Activated CD8-positive, alpha-beta T cell treated with anti-CD3 and anti-CD28 coated beads for 36 hours (primary cell): ENCODE measurements at places on chromosomes 13 and 19. TPM values are rescaled to one million over a fixed set of nuclear protein-coding genes. Genes with fewer than 3 reads are reported as not detected.

CCNE1 gene
- 24.5 TPM for total RNA-seq

LIN37 gene
- 7.8 TPM for total RNA-seq

PSG11 gene
- not detected for total RNA-seq

PTGIR gene
- total RNA-seq = 48.8 TPM

MYO1F gene
- total RNA-seq = 21.4 TPM

SPRY2 gene
- total RNA-seq = 0.90 TPM

NUP58 gene
- total RNA-seq = 171 TPM

ADAMTSL5 gene
- 1.3 TPM for total RNA-seq

FFAR3 gene
- 1.1 TPM for total RNA-seq

TNFAIP8L1 gene
- total RNA-seq = 13.7 TPM

RASAL3 gene
- total RNA-seq = 83.9 TPM

USHBP1 gene
- total RNA-seq = 0.29 TPM

OR4F17 gene
- total RNA-seq = not detected

DNA sequence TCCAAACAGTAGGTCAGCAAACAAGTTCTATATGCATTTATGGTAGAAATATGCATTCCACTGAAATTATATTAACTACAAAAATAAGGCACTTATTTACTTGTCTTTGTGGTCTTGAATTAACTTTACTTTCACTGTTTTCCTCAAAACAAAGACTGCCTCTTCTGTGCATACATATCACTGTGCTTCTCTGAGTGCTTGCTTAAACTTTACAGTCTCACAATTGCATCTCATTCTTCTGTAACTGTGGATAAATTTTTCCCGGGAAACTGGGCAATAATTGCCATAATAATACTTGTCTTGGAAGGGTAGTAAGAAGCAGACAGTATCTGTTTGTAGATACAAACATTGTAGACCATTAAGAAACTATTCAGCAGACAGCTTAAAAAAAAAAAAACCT lies 38.4 kb downstream of the EFNB2 start:
- H3K27me3 ChIP-seq = peaks cover 54% of the 10 kb centered on the region
- no peak for DNase-seq
- peaks cover 12% of the 10 kb centered on the region for H3K4me1 ChIP-seq
- H3K4me3 ChIP-seq = no peak overlapping the region
- no peaks in the 10 kb centered on the region for H3K36me3 ChIP-seq

DNA sequence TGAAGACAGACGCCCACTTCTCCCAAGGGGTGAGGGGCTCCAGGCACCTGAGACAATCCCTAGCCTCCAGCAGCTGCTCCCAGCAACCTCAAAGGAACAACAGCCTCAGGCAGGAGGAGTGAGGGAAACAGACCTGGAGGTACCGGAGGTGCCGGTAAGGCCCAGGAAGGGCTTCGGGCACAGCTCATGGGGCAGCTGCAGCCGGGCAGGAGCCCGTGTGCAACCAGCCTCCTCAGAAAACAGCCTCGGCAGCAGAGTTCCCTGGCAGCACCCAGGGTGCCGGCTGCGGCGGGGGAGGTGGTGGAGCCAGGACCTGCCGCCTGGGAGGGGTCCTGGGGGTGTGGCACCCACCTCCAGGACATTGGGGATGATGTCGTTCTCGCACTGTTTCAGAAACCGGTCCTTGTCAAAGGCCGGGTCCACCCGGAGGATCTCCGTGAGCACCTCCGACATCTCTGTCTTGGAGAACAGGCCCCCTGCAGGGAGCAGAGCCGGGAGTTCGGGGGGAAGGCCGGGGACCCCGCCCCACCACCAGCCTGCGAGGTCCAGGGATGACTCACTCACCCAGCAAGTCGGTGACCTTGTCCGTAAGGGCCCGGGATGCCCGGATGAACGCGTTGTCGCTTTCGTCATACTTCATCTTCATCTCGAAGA lies 6.5 kb upstream of the CTXN1 start:
- peaks cover 39% of the 10 kb centered on the region for H3K36me3 ChIP-seq
- no peak overlapping the region for H3K27ac ChIP-seq
- H3K4me3 ChIP-seq = no peak overlapping the region
- DNase-seq = no peak

GRCh38 chr13:110771194-110771593 lies 57.7 kb downstream of the ING1 start:
- H3K36me3 ChIP-seq = no peaks in the 10 kb centered on the region
- peaks cover 17% of the 10 kb centered on the region for H3K27me3 ChIP-seq
- no peak overlapping the region for H3K27ac ChIP-seq
- DNase-seq = peak; percentile 26

GRCh38 chr19:1492474-1493006 lies 1.6 kb downstream of the REEP6 start:
- H3K4me1 ChIP-seq = peaks cover 9% of the 10 kb centered on the region
- peaks cover 5% of the 10 kb centered on the region for H3K27me3 ChIP-seq
- no peaks in the 10 kb centered on the region for H3K36me3 ChIP-seq
- DNase-seq = no peak
- H3K27ac ChIP-seq = no peak overlapping the region

DNA sequence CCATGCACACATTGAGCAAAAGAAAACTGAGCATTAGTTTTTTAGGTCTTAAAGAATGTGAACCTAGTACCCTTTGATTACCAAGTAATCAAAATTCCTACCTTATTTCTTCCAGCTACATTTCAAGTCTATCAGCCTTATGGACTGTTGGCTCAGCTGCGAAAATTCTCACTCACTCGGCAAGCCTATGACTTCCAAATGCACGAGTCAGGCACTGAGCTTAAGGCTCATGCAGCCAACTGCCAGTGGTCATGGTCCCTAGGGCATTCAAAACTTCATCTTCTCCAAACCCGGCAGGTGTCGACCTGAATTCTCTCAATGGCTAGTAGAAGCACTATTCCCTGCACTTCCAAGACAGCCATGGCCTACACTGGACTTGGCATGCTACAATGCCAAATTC lies 41.2 kb downstream of the RUBCNL start:
- H3K4me1 ChIP-seq = peaks cover 20% of the 10 kb centered on the region
- no peak overlapping the region for H3K27ac ChIP-seq
- peaks cover under 1% of the 10 kb centered on the region for H3K36me3 ChIP-seq
- no peak overlapping the region for H3K4me3 ChIP-seq

- peaks cover 34% of the 10 kb centered on the region for H3K36me3 ChIP-seq
- H3K4me1 ChIP-seq = peaks cover 9% of the 10 kb centered on the region
- H3K27ac ChIP-seq = peak overlapping the region; percentile 96
- H3K27me3 ChIP-seq = no peaks in the 10 kb centered on the region
- peak; percentile 90 for DNase-seq
Measured at GRCh38 chr19:37691881-37692504, 27.6 kb downstream of the ZNF607 start.

DNA sequence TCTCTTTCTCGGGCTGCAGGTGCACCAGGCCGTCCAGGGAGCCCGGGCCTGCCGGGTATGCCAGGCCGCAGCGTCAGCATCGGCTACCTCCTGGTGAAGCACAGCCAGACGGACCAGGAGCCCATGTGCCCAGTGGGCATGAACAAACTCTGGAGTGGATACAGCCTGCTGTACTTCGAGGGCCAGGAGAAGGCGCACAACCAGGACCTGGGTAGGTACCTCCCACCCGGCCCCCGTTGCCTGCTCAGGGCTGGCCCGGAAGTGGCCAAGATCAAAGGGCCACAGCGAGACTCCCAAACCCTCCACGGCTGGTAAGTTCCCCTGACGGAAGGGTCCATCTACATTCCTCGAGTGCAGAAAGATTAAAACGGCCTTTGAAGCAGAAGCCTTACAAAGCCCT lies 55.1 kb downstream of the RAB20 start:
- H3K36me3 ChIP-seq = no peaks in the 10 kb centered on the region
- no peak overlapping the region for H3K4me3 ChIP-seq
- no peaks in the 10 kb centered on the region for H3K4me1 ChIP-seq
- no peak for DNase-seq

DNA sequence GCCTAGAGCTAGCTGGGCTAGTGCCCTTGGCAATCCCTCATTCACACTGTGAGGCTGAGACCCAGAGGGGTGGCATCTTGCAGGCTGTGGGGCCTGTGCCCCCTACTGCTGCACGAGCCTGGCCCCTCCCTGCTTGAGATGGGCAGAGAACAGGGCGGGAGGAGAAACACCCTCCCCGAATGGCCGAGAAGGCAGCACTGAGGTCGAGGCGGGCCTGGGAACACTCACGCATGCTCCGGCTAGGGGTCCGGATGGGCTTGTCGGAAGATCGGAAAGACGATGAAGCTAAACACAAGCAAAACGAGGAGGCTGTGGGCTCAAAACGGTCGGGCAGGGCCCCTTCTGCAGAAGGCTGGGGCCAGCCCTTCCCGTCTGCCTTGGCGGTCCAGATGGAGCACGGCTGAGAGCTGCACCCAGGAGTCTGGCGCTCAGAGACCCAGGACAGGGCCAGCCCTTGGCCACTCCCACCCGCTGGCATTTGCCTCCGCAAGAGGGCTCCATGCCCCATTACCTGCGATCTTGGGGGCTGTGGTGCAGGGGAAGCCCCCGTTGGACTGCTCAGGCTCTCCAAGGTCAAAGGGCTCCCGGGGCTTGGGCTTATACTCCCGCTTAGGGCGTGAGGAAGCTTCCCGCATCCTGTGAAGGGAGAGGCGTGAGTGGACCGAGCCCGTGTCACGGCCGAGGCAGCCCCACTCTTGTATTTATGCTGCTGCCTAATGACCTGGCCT lies 18.9 kb downstream of the MPND start:
- no peak overlapping the region for H3K4me3 ChIP-seq
- H3K4me1 ChIP-seq = no peaks in the 10 kb centered on the region
- no peak overlapping the region for H3K27ac ChIP-seq
- no peak for DNase-seq
- H3K36me3 ChIP-seq = peaks cover 9% of the 10 kb centered on the region
- no peaks in the 10 kb centered on the region for H3K27me3 ChIP-seq

GRCh38 chr19:28377077-28377476 lies 835.9 kb downstream of the UQCRFS1 start:
- no peak overlapping the region for H3K27ac ChIP-seq
- peak; percentile 6 for DNase-seq
- H3K4me1 ChIP-seq = no peaks in the 10 kb centered on the region
- no peak overlapping the region for H3K4me3 ChIP-seq
- no peaks in the 10 kb centered on the region for H3K36me3 ChIP-seq

- DNase-seq = no peak
- peak overlapping the region; percentile 97 for H3K27ac ChIP-seq
- peaks cover 18% of the 10 kb centered on the region for H3K36me3 ChIP-seq
- peak overlapping the region; percentile 88 for H3K4me3 ChIP-seq
- no peaks in the 10 kb centered on the region for H3K27me3 ChIP-seq
Measured at GRCh38 chr19:52527956-52528351, 486 bp downstream of the ZNF808 start.

DNA sequence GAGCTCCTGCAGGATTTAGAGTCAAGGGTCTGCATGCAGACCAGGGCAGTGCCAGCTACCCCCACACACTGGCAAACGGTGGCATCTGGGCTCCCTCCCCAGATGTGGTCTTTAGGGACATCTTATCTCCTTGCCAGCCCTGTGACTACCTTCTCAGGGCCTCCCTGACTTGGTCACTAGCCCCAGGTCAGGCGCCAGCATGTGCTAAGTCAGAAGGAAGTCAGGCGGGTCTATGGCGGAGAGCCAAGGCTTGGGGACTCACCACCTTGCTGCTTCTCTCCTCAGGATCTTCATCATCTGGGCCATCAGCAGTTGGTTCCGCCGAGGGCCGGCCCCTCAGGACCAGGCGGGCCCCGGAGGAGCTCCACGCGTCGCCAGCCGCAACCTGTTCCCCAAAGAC lies 17.6 kb downstream of the CLPTM1 start:
- no peaks in the 10 kb centered on the region for H3K27me3 ChIP-seq
- no peak overlapping the region for H3K27ac ChIP-seq
- no peak overlapping the region for H3K4me3 ChIP-seq
- DNase-seq = no peak

DNA sequence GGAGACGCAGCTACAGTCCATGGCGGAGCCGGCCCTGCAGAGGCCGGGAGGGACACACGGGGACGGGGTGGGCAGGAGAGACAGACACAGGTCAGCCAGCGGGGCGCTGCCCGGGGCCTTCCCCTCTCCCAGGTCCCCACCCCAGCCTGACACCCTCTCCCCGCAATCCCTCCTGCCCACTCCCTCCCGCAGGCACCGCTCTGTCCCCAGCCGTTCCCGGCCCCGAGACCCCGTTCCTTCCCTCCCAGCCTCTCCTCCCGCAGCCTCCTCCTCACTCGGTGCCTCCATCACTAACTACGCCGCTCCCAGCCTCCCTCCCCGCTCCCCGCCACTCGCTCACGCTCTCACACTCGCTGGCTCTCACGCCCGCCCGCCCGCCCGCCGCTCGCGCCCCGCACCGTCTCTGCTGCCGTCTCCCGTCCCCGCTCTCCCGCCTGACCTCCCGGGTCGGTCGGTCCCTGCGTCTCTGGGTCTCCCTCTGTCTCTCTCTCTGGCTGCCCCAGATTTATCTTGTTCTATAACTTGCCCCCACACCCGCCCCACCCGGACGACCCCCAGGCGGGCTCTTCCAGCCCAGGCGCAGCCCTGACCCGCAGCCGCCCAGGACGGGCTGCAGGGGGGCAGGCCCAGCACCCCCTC lies 15.2 kb downstream of the ERFL start:
- DNase-seq = no peak
- H3K27ac ChIP-seq = no peak overlapping the region
- peaks cover 36% of the 10 kb centered on the region for H3K4me1 ChIP-seq
- no peak overlapping the region for H3K4me3 ChIP-seq
- peaks cover 6% of the 10 kb centered on the region for H3K36me3 ChIP-seq

DNA sequence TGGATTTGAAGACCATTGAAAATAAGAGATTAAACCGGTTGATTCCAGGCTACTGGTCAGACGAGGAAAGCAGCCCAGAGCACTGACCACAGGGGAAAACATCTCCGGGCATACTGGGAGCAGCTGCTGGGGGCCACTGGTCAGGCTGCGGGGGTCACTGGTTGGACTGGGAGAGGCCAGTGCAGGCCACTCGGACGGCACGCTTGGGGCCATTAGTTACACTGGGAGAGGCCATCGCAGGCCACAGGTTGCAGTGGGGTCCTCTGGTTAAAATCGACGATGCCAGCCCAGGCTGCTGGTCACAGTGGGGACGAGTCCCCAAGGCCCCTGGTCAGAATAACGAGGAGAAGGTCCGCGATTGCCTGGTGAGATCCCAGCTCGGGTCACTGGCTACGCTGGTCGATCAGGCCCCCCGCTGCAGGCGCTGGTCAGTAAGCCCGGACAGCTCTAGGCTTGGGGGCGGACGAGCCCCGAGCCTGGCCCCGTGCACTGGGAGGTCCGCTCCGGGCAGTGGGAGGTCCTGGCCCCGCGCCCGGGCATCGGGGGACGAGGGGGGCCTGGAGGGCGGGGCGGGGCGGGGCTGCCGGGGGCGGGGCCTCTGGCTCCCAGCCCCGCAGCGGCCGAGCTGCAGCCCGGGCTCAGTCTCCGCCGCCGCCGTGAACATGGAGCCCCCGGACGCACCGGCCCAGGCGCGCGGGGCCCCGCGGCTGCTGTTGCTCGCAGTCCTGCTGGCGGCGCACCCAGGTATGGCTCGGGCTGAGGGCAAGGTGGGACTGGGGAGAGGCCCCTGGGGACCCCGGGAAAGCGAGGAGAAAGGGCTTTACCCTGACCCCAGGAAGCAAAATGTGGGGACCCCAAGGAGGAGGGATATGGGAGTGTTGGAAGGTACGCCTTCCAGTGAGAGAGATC lies at the start of gene BCAM:
Gene BCAM, plus strand, starts transcription at position 641 of the 909 bp plus-strand sequence. Its CDS starts 22 bp downstream, at position 663.
- H3K27me3 ChIP-seq = peaks cover 23% of the 10 kb centered on the region
- no peaks in the 10 kb centered on the region for H3K4me1 ChIP-seq
- no peaks in the 10 kb centered on the region for H3K36me3 ChIP-seq
- no peak within 1 kb of the TSS for H3K4me3 ChIP-seq

- H3K4me1 ChIP-seq = no peaks in the 10 kb centered on the region
- H3K27ac ChIP-seq = no peak overlapping the region
- no peak overlapping the region for H3K4me3 ChIP-seq
- no peaks in the 10 kb centered on the region for H3K27me3 ChIP-seq
Measured at GRCh38 chr13:82833923-82834322, 1048.4 kb downstream of the SLITRK1 start.

GRCh38 chr19:13172346-13173138 lies 22.3 kb downstream of the IER2 start:
- H3K27ac ChIP-seq = peak overlapping the region; percentile 98
- no peaks in the 10 kb centered on the region for H3K27me3 ChIP-seq
- peaks cover 50% of the 10 kb centered on the region for H3K4me1 ChIP-seq
